ENCODE measurements at places on chromosomes 6 and 20. TPM values are rescaled to one million over a fixed set of nuclear protein-coding genes. Genes with fewer than 3 reads are reported as not detected.

The TP53TG5 gene
- total RNA-seq, result not detected

The HLA-DRA gene
- total RNA-seq, result 98.5 TPM

The DACT2 gene
- not detected for total RNA-seq

The BIRC7 gene
- total RNA-seq, result not detected
